Neural progenitor cell (in vitro differentiated cells): ENCODE measurements at places on chromosomes 7 and 10.

- DNase-seq, result no peak
Measured at GRCh38 chr7:125173571-125173970, 243.9 kb upstream of the POT1 start.

- peak; percentile 41 for DNase-seq
Measured at GRCh38 chr10:29895456-29895855, 163.9 kb downstream of the JCAD start.

DNA sequence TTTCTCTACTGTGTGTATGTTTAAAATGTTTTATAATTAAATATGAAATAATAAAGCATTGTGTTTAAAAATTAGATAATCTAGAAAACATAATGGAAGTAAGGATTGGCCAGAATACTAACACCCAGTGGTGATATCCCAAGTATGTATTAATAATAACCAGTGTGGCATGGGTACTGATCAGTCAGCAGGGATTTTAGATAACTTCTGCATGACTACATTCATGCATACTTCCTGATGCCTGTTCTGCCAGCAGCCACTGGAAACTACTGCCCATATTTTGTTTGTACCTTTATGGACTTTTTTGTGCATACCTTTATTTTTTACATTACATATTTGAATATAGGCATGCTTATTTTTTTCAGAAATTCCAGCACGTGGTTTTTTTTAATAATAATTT is 156.6 kb upstream of the TMEM196 start:
- no peak for DNase-seq

GRCh38 chr7:24802300-24802699 is 45.0 kb upstream of the GSDME start:
- no peak for DNase-seq

DNA sequence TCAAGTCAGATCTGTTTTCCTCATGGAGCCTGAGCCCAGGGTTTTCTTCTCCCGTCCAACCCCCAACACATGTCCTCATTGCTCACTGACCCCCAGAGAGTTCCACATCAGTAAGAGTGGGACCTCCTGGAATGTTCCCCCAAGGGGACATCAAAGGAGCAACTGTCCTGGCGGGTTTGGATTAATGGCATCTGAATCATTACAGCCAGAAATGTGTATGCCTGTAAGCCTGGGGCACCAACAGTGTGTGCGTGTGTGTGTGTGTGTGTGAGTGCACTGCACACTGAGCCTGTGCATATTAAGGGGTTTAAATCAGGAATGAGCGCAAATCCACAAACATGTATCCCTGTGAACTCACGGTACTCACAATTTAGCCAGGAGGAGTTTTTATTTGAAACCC is 222.3 kb downstream of the PLXNA4 start:
- DNase-seq, result peak; percentile 4

DNA sequence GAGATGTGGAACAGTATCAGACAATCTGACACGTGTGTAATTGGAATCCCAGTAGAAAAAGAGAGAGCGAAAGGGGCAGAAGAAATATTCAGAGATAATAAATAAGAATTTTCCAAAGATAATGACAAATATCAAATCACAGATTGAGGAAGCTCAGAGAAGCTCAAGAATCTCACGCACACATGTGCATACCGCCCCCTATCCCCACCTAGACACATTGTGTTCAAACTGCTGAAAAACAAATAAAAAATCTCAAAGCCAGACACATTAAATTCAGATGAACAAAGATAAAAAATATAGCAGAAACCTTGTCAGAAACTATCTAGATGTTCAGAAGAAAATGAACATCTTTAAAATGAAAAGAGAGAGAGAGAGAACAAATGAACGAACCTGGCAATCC is 17.2 kb downstream of the SFR1 start:
- peak; percentile 13 for DNase-seq

DNA sequence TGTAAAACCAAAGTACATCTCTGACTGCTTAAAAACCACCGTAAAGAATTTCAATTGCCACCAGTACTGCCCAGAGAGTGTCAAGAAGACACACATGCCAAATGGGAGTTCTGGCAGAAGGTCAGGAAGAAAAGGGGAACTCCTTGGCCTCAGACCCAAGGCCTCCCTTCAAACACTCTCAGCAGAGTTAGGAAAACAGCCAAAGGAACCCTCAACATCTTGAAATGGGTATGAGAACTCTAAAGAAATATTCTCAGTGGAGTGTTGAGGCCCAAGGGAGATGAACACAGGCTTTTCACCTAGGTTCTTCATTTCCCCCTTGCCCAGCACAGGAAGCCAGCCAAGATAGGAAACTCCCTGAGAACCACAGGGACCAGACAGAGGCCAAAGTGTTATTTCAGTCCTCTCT is 96.1 kb upstream of the ASAH2 start:
- no peak for DNase-seq
